ENCODE measurements at places on chromosomes 3 and 15.

- DNase-seq = no peak
Measured at GRCh38 chr15:91067036-91067435, 33.0 kb upstream of the SV2B start.

GRCh38 chr3:196609805-196610515 lies 29.5 kb upstream of the NRROS start:
- DNase-seq = no peak

GRCh38 chr15:81117136-81117535 lies 16.9 kb upstream of the CFAP161 start:
- DNase-seq = no peak

DNA sequence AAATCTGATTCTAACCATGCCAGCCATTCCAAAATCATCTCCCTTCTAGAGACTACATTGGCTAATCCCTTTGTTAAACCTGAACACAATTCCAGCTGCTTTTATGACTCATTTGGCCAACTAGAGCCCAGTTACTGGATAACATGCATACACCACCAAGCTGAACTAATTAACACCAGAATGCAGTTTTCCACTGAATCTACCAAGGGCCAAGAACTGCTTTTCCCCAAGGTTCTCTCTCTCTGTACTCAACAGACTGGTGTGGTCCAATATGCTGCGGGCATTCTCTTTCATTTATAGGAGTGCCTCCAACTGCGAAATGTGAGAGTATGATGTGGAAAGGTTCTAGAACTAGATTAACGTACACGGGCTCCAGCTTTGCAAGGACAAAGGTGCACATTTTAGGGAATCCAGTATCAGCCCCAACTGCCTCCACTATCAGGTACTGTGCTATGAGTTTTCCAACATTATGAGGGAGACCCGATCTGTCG lies 1.5 kb downstream of the CHSY1 start:
- no peak for DNase-seq

DNA sequence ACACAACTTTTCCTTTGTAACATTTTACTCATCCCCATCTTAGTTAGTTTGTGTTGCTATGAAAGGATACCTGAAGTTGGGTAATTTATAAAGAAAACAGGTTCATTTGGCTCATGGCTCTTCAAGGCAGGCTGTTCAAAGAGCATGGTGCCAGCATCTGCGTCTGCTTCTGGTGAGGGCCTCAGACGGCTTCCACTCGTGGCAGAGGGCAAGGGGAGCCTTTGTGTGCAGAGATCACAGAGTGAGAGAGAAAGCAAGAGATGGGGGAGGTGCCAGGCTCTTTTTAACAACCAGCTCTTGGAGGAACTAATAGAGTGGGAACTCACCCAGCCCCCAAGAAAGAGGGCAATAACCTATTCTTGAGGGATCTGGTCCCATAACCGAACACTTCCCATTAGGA lies 23.1 kb downstream of the PLA2G4F start:
- DNase-seq = peak; percentile 16

GRCh38 chr3:106013971-106014370 lies 145.2 kb upstream of the CBLB start:
- DNase-seq = no peak

GRCh38 chr3:72262736-72263135 lies 477.8 kb upstream of the PROK2 start:
- no peak for DNase-seq

- peak; percentile 76 for DNase-seq
Measured at GRCh38 chr15:76588811-76589747, 252.5 kb downstream of the ISL2 start.

- no peak for DNase-seq
Measured at GRCh38 chr3:51945031-51945840, 3.1 kb downstream of the PARP3 start.

GRCh38 chr3:135218304-135218703 lies 423.2 kb downstream of the EPHB1 start:
- DNase-seq = no peak

DNA sequence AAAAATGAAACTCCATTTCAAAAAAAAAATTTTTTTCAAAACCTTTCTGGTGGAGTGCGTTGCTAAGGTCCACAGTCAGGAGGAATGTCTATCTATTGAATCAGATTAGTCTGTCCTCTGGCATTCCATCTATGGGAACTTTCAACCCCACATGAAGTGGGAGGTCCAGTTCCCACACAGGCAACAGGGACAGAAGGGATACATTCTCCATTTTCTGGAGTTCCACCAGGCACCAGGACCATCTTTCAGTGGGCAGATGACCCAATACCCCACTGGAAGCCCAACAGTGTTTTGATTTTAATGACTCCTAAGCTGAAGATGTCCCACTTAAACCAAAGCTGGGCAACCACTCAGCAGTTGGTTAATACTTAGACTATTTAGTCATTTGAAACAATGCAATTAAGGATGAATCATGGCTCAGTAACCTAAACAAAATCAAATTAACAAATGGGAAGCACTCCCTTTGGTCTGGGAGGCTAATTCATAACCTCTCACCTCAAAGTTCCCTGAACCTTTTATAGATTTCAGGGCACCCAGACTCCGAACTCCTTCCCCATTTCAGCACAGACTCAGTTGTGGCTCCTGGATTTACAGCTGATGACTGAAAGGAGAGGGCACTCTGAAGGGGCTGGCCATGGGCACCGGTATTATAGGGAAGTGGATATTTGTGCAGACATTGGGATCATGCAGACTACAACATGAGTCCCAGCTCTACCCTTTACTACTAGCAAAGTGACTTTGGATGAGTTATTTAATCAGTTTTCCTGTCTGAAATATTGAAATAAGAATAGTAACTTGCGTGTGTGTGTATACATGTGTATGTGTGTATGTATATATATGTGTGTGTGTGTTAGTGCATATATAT lies 264.3 kb upstream of the LRTM1 start:
- no peak for DNase-seq

- no peak for DNase-seq
Measured at GRCh38 chr15:92883163-92883875, 16.8 kb upstream of the CHD2 start.

- no peak for DNase-seq
Measured at GRCh38 chr15:64634027-64634426, 141.4 kb downstream of the RBPMS2 start.

GRCh38 chr3:11444404-11444803 lies 172.2 kb downstream of the ATG7 start:
- no peak for DNase-seq

GRCh38 chr3:154428286-154429206 lies 1.4 kb downstream of the GPR149 start:
- DNase-seq = peak; percentile 79

GRCh38 chr15:31488437-31489204 lies 162.0 kb downstream of the KLF13 start:
- DNase-seq = no peak

- no peak for DNase-seq
Measured at GRCh38 chr3:19931180-19931692, 2.8 kb downstream of the EFHB start.

GRCh38 chr3:184842433-184842832 lies 30.5 kb downstream of the VPS8 start:
- DNase-seq = no peak

- DNase-seq = no peak
Measured at GRCh38 chr15:95690631-95691340, 639.7 kb upstream of the NR2F2 start.

GRCh38 chr15:39461536-39462130 lies 119.2 kb upstream of the THBS1 start:
- DNase-seq = no peak

- DNase-seq = no peak
Measured at GRCh38 chr3:189745622-189746021, 114.4 kb downstream of the TP63 start.

DNA sequence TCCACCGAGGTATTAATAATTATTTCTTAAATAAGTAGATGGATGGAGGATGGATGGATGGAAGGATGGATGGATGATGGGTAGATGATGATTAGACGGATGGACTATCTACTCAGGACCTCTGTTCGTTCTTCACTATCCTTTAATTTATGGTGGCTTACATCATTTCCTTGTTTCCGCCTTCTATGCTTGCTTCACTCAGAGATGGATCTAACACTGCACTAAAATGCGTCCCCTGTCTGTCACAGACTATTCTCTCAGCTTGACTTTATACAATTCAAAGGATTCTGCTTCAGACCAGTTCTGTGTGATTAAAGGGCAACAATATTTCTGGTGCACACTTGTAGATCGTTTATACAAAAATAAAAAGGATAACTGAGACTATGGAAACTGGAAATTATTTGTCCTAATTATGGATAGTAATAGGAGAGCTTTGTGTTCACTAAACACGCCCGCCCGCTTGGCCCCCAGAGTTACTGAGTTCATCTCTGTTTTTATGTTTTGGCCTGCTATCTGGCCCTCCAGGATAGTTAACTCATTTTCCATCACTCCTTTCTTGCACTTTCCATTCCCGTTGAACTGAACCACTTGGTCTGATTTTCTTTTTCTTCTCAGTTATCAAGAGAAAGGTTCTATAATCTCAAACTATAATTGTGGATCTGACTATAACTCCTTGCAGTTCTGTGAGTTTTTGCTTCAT lies 41.4 kb upstream of the CA12 start:
- no peak for DNase-seq

DNA sequence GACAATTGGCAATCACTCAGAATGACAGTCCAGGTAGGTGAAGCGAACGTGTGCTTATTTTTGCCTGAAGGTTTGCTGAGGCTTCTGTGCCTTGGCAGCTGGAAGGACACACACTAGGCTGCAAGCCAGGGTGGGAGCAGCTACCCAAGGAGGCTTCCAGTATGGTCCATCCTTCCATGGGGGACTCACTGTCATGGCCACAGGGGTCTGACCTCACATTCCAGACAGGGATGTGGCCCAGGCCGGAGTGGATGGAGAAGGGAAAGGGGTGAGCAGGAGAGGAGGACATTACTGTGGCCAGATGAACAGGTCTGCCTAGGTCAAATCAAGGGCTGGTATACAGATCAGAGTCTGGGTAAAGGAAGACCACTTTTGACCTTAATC lies 247.7 kb downstream of the ADAMTS17 start:
- peak; percentile 84 for DNase-seq

DNA sequence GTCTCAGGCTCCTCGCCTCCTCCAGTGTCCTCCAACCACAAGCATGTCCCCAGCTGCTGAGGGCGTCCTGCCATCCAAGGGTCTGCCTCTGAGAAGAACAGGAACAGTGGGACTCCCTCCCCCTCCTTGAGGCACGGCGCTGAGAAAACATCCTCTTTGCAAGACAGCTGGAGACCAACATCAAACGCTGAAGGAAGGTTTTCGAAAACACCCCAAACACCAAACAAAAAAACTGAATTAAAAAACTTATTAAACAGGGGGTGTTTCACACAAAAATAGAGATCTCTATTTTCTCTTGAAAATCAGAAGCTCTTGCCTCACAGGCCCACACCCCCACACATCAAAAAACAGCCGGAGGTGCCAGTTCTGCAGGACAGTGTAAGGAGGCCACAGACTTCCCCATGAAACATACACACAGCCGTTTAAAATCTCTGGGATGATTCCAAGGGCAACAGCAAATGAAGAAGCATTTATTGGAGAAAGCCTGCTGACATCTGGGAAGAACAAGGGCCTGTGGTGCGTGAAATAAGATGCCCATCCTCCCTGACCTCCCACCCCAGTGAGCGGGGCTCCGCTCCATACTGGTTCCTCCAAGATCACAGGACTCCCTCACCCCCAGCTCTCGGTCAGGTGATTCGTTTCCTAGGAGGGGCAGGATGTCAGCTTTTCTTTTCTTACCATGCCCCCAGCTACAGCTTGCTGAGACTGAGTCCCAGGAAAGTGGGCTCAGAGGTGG lies 71.3 kb downstream of the NUP210 start:
- DNase-seq = no peak

GRCh38 chr3:110815008-110815583 lies 256.5 kb upstream of the NECTIN3 start:
- no peak for DNase-seq

DNA sequence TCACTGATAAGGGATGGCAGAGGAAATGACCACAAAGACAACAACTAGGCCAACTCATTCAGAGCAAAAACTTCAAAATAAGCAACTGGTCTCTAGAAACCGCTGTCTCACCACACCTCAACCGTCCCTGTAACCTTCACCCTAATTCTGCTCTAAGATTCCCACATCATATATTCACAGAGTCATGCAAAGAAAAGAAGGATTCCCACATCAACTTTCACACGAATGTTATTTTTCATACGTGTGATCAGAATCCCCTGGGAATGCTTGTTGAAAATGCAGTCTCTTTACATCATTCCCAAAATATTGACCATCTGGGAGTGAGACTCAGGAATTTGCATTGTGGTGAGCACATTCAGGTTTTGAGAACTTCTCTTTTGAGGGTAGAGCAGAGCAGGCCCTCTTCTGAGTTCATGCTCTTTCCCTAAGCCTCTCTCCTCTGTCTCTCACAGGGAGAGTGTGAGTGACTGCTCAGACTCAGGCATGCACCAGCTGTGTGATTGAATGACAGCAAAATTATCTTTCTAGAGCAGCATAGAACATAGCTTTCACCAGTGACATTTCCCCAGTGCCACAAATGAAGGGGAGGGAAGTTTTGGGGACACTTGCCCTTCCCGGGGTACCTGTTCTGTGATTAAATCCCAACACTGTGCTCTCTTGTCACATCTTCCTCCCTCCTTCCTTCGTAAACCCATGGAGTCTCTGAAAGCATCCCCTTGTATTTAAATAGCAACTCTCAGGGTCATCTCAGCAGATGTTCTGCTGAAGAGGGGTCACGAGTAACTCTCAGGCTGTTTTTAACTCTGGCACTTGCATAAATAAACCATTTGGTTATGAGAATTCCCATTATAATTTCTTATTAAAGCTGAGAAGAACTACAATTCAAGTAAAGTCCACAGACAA lies 170.9 kb downstream of the PLCL2 start:
- no peak for DNase-seq

DNA sequence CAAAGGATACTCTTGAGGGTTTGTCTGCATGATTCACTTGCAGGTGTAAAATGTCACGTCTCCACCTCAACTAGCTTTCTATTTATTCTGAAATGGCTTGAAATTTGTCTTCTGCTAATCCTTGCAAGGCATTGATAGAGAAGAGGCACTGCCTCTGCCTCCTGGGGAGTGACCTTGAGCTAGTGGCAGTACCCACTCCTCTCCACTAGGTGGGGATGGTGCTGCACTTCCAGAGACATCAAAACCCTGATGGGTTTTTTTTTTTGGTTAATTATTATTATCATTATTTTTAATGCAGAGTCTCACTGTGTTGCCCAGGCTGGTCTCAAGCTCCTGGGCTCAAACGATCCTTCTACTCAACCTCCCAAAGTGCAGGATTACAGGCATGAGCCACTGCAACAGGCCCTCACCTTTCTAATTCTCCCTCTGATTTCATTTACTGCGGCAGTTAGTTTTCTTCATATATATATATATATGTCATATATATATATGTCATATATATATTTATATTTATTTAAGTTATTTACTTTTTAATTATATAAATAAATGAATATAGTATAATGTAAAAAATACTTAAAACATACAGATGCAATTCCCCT lies 117.6 kb upstream of the EIF1B start:
- DNase-seq = no peak

- DNase-seq = peak; percentile 65
Measured at GRCh38 chr3:194631696-194632095, 1.5 kb downstream of the TMEM44 start.

All from mesenteric fat pad (tissue), 1 donor.